ENCODE measurements at places on chromosomes 5 and 9.

DNA sequence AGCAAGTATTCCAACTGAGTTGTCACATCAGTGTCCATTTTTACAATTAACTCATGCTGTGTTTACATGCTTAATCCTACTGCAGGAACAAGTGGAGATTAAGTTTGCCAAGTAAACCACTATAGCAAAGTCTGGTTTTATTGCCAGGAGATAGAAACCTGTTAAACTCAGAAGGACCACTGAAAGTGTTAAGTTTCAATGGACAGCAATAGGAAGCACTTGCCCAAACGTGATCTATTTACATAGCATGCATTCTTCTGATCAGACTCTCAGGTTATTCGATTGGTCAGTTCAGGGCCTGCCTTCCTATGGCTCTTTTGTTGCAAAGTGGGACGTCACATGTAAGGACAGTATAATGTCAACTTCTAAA, 28.0 kb upstream of the IFNK start:
- DNase-seq = no peak

DNA sequence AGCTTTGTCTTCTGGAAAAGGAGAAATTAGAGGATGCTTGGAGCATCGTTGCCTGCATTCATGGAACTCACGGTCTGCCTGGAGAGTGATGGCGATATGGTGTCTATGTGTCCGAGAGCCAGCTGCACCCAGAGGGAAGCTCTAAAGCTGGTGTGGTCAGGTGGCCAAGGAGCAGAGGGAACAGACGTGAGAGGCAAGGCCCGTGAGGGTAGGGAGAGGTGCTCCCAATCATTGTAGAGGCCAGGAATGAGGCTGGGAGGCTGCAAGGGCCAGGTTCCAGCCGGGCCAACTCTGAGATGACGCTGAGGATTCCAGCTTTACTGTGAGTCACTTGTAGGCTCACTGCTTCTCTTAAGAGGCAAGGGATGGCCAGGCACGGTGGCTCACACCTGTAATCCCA, 7.6 kb downstream of the FGD3 start:
- no peak for DNase-seq

DNA sequence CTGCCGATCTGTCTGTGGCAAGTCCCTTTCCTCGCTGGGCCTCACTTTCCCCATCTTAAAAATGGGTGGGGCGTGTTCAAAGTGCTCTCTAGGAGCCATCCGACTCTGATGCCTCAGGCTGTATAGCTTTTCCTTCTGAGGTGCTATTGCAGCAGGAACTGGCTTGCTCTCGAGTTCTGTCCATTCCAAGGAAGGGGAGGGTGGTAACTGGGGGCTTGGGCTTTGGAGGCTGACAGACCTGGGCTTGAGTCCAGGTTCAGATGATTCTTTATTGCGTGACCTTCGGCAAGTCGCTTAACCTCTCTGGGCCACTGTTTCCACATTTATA, 139.5 kb downstream of the RGS3 start:
- no peak for DNase-seq

DNA sequence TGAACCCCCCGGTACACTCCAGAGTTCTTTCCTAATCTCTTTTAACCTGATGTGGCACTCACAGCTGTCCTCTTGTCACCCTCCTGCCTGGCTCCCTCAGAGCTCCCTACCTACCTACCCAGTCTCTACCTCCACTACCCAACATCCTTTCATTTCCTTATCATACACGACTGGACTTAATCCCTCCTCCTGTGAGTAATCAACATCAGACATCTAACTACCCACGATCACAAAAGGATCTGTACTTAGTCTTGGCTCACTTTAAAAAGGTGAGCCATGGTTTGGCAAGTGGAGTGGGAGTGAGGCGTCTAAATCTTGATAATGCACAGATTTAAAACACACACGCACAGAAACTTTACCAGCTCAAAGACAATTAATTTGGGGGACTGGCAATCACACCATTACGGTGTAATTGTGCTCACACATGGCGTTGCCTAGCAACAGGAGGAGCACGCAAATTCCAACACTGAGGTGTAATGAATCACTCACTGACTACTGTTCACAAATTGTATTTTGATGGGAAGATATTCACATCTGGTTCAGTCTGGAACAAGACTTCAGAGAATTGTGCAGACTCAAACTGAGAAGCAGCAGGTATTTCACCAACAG, 235.9 kb downstream of the EPB41L4A start:
- no peak for DNase-seq

DNA sequence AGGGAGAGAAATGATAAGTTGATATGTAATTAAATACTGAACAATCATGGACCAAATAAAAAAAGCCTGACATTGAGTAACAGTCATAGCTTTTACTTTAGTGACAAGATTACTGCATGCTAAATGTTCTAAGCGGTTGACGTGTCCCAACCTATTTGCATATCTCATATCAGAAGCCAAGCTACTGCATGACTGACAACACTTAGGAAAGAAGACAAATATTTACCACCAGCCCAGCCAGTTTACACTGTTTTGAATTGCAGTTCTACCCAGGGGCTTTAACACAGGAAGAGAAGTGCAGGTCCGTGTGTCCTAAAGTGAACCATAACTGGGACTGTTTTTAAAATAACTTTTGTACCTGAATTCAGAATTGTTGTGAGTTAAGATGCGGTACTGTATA, 219.9 kb downstream of the PRDM9 start:
- DNase-seq = no peak

DNA sequence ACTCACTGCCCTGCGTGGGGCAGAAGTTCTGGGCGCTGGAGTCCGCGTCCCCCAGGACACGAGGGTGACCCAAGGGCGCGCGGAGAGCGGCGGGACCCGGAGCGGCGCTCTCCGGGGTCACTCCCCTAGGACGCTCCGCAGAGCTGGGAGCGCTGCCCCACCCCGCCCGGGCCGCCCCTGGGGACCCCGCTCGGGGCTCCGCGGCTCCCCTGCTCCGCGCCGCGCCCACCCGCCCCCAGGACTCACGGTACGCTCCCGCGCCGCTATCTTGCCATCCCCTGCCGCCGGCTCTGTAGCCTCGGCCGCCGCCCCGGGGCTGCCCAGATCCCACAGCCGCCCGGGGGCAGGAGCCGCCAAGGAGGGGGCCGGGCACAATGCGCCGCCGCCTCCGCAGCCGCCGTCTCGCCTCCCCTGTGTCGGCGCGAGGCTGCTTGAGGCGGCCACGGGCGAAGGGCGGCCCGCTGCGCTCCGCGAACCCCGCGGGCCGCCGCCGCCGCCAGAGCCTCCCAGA, 303 bp downstream of the LIFR start:
- no peak for DNase-seq

- DNase-seq = no peak
Measured at GRCh38 chr9:89807101-89807395, 202.2 kb downstream of the GADD45G start.

GRCh38 chr9:106716820-106717219, 146.1 kb upstream of the ZNF462 start:
- no peak for DNase-seq

- DNase-seq = no peak
Measured at GRCh38 chr5:36135988-36136387, 15.7 kb downstream of the LMBRD2 start.

DNA sequence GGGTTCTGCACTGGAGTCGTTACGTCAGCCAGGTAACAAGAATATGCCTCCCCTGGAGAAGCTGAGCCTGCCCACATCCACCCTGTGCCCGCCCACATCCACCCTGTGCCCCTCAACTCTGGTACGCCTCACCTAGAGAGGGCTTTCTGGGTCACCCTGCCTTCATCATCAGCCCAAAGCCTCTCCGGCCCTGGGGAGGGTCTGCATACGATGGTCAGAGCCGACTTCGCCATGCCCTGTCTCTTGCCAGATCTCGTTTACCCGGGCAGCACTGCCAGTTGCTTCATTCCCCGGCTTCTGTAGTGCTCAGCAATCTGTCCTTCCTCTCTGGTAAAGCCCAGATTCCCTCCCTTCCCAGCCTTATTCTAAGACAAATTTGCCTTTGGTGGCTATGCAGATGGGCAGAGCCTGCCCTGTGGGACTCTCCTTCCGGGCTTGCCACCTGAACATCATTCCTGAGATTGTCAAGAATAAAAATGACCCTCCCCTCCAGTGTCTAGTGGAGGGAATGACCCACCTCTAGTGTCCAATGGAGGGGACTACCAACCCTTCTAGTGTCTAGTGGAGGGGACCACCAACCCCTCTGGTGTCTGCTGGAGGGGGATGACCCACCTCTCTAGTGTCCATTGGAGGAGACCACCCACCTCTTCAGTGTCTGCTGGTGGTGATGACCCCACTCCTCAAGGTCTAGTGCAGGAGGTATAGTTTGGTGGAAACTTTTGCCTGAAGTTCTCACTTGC, 3.4 kb downstream of the PLEKHG4B start:
- no peak for DNase-seq

GRCh38 chr9:16652582-16652981, 217.9 kb downstream of the BNC2 start:
- no peak for DNase-seq

DNA sequence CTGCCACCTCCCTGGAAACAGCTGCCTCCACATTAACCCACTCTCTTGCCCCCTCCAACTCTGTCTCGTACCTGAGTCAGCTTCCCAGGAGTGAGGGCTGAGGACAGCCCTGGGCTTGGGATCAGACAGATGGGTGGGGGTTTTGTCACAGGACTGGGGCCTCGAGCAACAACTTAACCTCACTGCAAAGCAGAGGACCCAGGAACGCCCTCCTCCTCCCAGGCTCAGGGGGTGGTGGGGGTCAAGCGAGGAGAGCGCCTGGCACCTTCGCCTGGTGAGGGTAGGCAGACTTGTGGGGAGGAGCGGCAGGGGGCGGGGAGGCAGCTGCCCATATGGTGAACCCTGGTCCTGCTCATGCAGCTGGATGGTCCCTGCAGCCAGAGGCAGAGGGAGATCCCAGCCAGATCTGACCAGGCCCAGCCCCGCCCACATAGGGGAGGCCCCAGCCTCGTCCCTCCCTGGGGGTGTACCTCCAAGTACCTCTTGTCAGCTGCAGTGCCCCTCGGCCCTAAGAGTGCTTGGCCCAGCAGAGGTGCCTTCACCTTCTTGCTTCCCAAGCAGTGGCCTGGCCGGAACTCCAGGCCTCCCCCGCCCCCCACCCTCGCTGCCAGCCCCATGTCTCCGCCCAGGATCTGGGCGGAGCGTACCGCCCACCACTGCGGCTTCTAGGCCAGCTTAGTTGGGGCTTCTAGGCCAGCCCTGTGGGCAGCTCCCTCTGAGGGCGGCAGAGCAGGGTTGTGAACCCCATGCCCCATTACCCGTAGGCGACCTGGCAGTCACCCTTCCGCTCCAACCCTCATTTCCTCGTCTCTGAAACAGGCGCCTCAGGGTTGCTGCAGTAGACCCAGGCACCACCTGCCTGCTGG, at the start of gene SARDH:
Gene SARDH, minus strand, starts transcription at position 579 of the 866 bp plus-strand sequence. CDS start 4,179 bp downstream, outside the sequence.
- DNase-seq = peak; percentile 37

DNA sequence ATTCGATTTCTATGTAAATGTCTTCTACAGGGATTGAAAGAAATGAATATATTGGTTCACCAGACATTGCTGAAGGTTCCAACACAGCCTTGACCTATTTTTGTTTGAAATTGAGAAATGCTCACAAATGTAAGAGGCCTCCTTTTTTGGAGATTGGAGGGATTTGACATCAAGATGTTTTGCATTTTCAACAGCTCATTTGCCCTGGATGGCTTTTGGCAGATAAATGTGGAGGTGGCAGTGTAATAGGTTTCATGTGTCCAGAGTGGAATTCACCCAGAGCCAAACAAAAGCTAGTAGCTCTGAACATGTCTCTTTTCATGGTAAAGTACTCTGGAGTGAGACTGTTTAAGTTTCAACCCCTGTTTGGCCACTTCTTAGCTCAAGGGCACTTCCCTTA, 77.3 kb downstream of the PALM2AKAP2 start:
- no peak for DNase-seq

DNA sequence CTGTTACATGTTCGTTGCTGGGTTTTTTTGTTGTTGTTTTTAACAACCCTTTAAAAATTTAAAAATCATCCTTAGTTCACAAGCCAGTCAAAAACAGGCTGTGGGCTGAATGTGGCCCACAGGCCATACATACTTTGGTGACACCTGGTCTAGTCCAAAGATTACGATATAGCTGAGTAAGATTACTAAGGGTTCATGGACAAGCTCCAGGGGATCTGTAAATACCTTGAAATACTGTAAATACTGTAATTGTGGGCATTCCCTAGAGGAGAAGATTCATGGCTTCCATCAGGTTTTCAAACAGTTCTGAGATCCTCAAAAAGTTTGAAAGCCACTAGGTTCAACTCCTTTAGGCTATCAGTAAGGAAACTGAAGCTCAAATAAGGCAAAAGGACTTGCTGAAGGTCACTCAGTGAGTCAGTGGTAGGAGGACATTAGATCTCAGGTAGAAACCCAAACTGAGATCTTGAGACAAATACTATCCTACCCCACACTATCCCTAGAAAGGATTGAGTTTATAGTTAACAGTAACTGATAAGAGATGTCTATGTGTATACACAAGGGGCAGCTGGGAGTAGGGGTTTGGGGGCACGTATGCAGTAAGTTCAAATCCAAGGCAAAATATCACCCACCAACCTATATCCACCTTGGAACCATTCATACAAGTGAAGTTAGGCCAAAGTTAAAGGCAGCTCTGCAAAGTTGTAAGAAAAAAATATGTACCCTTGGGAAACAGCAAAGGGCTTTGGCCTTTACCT, 17.8 kb downstream of the RAB14 start:
- DNase-seq = no peak

GRCh38 chr9:76810377-76810957, 46.2 kb downstream of the PCA3 start:
- DNase-seq = no peak

DNA sequence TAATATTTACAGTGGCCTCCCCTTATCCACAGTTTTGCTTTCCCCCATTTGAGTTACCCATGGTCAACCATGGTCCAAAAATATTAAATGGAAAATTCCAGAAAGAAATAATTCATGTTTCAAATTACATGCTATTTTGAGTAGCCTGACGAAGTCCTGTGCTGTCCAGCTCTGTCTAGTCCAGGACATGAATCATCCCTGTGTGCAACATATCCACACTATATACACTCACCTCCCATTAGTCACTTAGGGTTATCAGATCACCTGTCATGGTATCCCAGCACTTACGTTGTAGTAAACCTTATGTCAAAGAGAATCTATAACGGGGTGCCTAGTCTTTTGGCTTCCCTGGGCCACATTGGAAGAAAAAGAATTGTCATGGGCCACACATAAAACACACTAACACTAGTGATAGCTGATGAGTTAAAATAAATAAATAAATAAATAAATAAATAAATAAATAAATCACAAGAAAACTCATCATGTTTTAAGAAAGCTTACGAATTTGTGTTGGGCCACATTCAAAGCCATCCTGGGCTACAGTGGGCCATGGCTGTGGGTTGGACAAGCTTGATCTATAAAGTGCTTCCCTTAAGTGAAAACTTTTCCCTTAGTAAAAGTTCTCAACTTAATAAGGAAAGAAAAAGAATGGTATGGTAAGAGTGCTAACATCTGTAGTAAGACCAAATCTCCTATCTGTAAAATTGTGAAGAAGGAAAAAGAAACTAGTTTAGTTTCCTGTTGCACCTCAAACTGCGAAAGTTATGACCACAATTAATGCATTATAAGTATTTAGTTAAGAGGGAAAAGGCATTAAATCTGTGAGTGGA, 15.9 kb upstream of the OMD start:
- DNase-seq = no peak

GRCh38 chr5:169298193-169298592, 2.7 kb downstream of the SLIT3 start:
- no peak for DNase-seq

All from stimulated activated CD8-positive, alpha-beta memory T cell treated with anti-CD3 and anti-CD28 coated beads, Interleukin-12 subunit alpha, Interleukin-12 subunit beta, amount 100 ng/mL, for 4 hours (primary cell).